T-cell (primary cell): ENCODE measurements at places on chromosomes 7 and 10. TPM values are rescaled to one million over a fixed set of nuclear protein-coding genes. Genes with fewer than 3 reads are reported as not detected.

The OAT gene
- total RNA-seq: 38.1 TPM

The CALHM1 gene
- not detected for total RNA-seq

The ATRNL1 gene
- 0.18 TPM for total RNA-seq

The NXPH1 gene
- total RNA-seq: not detected

The ENO4 gene
- not detected for total RNA-seq

The INHBA gene
- 0.09 TPM for total RNA-seq

The KIF20B gene
- total RNA-seq: 17.6 TPM

The COA1 gene
- 92.1 TPM for total RNA-seq

The CHPF2 gene
- total RNA-seq: 66.1 TPM

The CCDC6 gene
- 16.5 TPM for total RNA-seq

The AMPH gene
- total RNA-seq: not detected

The WIPF3 gene
- total RNA-seq: not detected

The KCNIP2 gene
- total RNA-seq: 3.1 TPM

The INA gene
- total RNA-seq: not detected

The CCZ1B gene
- 67.7 TPM for total RNA-seq

The HILPDA gene
- total RNA-seq: 3.3 TPM

The ASAH2 gene
- 3.0 TPM for total RNA-seq

The CYP26C1 gene
- 0.49 TPM for total RNA-seq

The CALHM2 gene
- total RNA-seq: 26.7 TPM

The CALML3 gene
- not detected for total RNA-seq

The STK31 gene
- 0.50 TPM for total RNA-seq

The CPA4 gene
- 0.23 TPM for total RNA-seq

The ADARB2 gene
- total RNA-seq: 0.41 TPM

The GNGT1 gene
- total RNA-seq: not detected

The TET1 gene
- total RNA-seq: 3.6 TPM

The STN1 gene
- total RNA-seq: 43.8 TPM

The TAS2R40 gene
- not detected for total RNA-seq

The LEP gene
- total RNA-seq: not detected
